Thyroid gland (tissue), 4 donors: ENCODE measurements at places on chromosomes 6 and 20. TPM values are rescaled to one million over a fixed set of nuclear protein-coding genes. Genes with fewer than 3 reads are reported as not detected.

Gene GCNT2
- total RNA-seq = 8.1 TPM

Gene CALHM5
- 0.71 TPM for total RNA-seq

Gene LCA5
- 14.9 TPM for total RNA-seq

Gene DAAM2
- total RNA-seq = 17.8 TPM

Gene HMGCLL1
- 2.1 TPM for total RNA-seq

Gene RBPJL
- not detected for total RNA-seq

Gene GTPBP2
- total RNA-seq = 60.3 TPM

Gene HRH3
- not detected for total RNA-seq

Gene PAK1IP1
- total RNA-seq = 10.8 TPM

Gene SLC52A3
- 2.0 TPM for total RNA-seq

Gene ZC2HC1B
- not detected for total RNA-seq

Gene PTPN1
- total RNA-seq = 20.5 TPM

Gene SOBP
- total RNA-seq = 19.3 TPM

Gene PNLDC1
- total RNA-seq = not detected

Gene TSBP1
- not detected for total RNA-seq
